Cortex of kidney (tissue), 1 donor: ENCODE measurements at places on chromosomes 2 and 18.

- no peak for DNase-seq
Observed at GRCh38 chr2:207008105-207008990, 69.0 kb downstream of the CPO start.

GRCh38 chr2:1664698-1665097 lies 79.6 kb downstream of the PXDN start:
- no peak for DNase-seq

GRCh38 chr2:45978302-45978859 lies 318.8 kb upstream of the EPAS1 start:
- no peak for DNase-seq

GRCh38 chr2:236915726-236916125 lies 170.0 kb upstream of the COPS8 start:
- no peak for DNase-seq

DNA sequence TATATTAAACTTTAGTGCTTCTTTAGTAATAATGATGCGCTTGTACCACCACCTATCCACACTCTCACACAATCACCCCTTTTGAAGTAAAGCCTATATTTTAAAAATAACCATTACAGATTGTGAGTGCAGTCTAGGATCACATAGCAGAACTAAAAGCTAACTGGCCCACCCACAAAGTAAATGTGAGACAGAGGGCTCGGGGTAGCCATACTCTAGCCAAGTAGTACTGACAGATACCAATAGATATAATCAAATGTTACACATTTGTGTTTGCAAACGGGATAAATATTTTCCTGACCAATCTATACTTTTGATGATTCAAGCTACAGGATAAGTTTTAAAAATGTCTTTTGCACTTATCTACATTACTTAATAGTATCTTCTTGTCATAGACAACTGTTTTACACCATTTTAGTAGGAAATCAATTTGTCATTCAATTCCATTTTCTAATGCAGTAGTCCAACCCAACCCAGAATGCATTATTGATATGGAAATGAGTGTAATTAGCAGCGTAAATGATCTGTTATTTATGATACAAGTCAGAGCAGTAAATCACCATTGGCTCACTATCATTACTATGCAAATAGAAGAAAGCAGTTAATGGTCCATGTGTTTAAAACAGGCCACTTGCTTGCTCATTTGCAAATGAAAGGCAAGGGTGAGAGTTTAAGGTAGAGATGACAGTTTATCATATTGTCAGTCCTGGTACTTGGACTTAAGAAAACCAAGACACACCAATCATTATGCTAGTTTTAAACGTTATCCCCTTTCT lies 111.8 kb downstream of the ERBB4 start:
- DNase-seq: no peak

DNA sequence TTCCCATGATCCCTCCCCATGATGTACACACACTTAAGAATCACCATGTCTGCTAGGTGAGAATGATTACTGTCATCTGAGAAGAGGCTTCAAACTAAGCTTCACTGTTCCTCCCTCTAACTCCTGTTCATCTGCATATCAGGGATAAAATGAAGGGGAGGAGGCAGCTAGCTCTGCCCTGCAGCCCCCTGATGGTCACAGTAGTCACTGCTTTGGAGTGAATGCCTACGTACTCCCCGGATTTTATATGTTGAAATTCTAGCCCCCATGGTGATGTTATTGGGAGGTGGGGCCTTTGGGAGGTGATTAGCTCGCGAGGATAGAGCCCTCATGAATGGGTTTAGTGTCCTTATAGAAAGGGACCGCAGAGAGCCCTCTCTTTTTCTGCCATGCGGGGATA lies 156.4 kb downstream of the NCKAP5 start:
- no peak for DNase-seq

DNA sequence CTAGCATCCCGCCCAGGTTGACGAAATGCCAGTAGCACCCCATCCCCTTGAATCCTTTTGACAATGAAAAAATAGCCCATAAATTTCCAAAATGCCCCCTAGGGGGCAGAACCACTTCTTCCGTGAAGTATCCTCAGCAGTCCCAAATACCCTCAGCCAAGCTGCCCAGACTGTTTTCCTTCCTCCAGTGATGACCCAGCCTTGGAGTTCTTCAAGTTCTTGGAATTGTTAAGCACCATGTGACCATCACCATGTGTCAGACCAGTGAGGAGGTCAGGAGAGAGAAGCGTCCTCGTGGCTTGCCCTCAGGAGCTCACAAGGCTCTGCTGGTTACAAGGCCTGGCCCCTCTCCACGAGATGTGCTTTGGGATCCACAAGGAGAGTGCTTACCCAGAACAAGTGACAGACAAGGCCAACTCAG lies 1.4 kb upstream of the SLC23A3 start:
- no peak for DNase-seq

GRCh38 chr2:46151577-46151976 lies 145.6 kb upstream of the EPAS1 start:
- no peak for DNase-seq

- no peak for DNase-seq
Observed at GRCh38 chr18:21242141-21242779, at the start of gene GREB1L. GREB1L (plus strand) TSS chr18:21242232; CDS start chr18:21383519, 141,287 bp downstream.

GRCh38 chr2:11681722-11682589 lies 12.0 kb upstream of the NTSR2 start:
- DNase-seq: no peak
